ENCODE measurements at places on chromosomes 11 and 22. TPM values are rescaled to one million over a fixed set of nuclear protein-coding genes. Genes with fewer than 3 reads are reported as not detected.

DNA sequence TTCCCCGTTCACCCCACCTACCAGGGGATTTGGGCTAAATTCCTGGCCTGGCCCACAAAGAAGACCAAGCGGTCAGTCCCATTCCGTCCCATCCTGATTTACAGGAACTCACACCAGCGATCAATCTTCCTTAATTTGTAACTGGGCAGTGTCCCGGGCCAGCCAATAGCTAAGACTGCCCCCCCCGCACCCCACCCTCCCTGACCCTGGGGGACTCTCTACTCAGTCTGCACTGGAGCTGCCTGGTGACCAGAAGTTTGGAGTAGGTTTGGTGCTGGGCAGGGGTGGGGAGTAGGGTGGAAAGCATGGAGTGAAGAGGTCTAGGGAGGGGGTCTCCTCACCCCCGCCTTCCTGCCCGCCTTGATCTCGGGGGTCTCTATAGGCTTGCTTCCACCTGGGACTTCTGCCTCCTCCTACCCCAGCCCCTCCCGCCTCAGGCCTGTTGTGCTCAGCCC, at the start of gene SERPING1:
Gene SERPING1 (plus strand): TSS at position 225 of the 455 bp plus-strand sequence. CDS start 586 bp downstream, outside the sequence.
- peak; percentile 58 for DNase-seq

The NUCB2 gene
- total RNA-seq = 12.2 TPM

DNA sequence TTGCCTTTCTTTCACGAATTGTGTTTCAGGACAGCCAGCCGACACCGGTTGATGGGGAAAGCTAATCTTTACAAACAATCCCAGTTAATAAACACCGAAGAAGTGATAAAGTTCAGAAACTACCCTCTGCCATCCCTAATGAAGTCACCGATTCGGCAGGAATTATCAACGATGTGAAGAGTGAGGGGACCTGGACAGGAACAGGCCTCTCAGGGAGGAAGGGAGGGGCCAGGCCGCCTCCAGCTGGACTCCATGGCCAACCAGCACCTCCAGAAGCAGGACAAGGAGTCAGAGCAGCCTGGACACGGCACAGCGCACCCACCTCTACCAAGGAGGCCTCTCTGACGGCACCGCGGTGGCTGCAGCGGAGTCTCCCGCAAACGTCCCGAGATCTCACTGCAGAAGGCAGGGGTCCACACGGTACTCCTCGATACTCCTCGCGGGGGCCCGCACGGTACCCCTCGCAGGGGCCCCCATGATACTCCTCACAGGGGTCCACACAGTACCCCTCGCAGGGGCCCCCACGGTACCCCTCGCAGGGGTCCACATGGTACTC, 3.9 kb downstream of the TOLLIP start:
- DNase-seq = peak; percentile 50

DNA sequence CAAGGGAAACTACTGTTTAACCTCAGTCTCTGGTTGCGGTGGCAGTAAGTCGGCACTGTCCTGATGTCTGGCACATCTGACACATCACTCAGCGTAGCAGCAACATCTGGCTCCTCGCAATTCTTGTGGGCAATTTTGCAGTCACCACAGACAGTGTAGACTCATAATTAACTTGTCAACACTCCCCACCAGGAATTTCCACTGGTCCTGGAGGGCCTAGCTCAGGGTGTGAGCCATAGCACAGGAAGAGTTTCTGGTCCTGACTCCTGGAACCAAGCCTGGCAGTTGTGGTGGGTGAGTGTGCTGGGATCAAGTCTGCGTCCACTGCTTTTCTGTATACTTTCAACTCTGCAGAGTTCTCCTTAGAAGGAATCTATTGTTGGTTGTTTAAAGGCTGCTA, 209.7 kb downstream of the SNX19 start:
- no peak for DNase-seq

GRCh38 chr11:114880442-114880841, 202.1 kb downstream of the NXPE2 start:
- no peak for DNase-seq

DNA sequence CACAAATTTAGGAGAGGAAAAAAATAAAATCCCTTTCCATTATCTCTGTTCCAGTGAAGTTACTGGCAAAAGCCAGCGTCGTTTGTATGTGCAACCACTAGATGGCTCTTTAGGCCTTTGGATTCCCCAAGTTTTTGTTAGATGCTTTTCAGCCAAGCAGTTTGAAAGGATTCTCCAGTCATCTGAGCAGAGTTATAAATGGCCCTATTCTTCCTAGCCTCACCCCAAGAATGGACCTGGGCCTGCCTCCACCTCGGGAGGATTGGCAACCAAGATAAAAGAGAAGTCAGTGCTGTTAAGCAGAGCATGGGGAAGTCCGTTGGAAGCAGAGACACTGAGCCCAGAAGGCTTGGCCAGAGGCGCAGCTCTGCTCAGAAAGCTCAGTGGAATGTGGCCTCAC, 15.4 kb downstream of the FAM181B start:
- no peak for DNase-seq

DNA sequence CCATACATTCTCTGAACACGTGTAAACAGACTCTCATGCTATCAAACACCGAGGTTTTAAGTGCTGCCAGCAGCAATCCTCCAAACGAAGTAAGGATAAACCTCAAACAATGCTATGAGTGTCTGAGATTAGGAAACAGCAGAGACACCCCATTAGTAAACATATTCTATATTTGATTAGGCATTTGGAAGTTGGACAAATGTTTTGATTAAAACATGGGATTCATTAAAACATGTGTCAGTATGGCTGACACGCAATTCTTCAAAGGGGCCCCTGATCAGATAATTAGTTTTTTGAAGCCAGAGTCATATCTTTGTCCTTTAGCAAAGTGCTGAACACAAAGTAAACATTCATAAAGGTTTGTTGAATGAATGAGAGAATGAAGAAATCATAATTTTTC, 33.2 kb upstream of the BLID start:
- no peak for DNase-seq

Data from Peyer's patch (tissue), 4 donors.